ENCODE measurements at places on chromosomes 3 and 15.

GRCh38 chr3:170835336-170835735 lies 34.7 kb downstream of the RPL22L1 start:
- no peak for DNase-seq

DNA sequence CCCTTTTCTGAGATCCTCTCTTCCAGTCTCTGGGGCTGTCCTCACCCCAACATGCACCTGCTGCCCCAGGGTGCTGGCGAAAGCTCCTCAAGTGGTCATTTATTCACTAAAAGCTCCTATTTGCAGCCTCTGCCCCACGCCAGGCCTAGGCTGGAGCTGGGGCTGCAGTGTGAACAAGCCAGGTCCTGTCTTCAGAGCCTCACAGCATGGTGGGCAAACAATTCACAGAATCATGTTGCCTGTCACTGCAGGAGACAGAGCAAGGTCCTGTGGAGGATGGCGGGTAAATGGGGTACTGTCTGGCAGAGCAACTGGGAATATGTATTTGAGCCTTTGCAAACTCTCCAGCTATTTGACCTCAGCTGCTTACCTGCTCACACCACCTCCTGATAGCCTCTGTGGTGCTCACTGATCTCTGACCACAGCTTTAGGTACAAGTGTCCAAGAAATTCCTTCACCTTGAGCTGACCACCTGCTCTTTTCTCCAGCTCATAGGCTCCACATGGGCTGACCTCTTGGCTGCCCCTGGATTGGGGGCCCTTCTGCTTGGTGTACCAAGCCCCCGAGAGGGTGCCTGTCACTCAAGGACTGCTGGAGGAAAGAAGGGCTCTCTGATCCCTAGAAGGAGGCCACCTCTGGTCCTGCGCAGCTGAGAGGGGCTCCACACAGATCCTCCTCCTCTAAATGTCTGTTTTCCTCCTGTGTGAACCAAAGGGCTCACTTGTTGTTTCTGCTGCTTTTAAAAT lies 35.6 kb downstream of the AMOTL2 start:
- DNase-seq = no peak

DNA sequence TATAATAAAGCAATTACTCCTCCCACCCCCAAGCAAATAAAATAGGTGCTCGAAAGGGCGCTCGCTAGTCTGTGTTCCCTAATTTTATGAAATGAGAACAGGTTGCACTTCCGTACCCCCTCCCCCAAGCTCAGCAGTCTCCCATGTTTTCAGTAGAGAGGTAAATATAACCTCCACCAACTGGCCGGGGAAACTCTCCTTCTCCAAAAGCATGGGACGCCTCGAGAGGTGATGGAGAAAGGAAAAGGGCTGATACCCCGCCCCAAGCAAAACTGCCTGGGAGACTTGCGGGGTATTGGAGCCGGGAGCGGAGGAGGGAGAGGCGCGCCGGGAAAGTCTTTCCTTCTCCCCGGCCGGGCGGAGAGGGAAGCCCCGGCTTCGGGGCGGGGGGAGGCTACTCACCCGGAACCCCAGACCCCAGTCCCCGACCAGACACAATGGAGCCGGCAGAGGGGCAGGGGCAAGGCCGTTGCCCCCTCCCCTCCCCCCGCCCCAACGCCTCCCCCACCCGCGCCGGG lies 605 bp downstream of the DCUN1D1 start:
- DNase-seq = no peak

DNA sequence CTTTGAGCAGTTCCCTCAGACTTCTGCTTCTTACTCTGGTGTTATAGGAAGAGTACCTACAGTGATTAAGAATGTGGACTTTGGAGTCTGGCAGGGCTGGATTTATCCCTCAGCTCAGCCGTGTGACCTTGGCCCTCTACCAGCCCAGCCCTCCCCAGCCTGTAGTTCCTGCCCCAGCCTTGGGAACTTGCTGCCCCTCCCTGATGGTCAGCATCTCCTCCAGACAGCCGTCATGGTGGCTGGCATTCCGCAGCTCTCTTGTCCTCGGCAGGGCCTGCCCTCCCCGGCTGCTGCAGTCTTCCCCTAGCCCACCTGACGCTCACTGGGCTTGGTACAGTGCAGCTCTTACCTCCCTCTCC lies 21.9 kb upstream of the CPNE9 start:
- no peak for DNase-seq

- DNase-seq = no peak
Measured at GRCh38 chr3:71858503-71859122, 73.7 kb upstream of the PROK2 start.

DNA sequence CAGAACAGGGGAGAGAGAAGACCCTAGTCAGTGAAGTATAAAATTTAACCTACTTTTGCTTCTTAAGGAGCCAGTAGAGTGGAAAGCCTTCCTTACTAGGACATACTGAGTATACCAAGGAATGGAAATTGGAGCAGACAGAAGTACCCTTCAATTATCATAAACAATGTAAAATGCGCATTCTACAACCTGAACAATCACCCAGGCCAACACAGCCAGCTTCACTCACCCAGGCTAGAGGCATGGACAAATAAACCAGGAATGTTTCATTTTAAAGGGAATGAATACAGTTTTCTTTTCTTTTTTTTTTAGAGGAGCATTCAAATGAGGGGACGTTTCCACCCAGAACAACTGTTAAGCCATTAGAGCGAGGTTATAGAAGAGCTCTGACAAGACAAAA lies 41.9 kb upstream of the PLXND1 start:
- no peak for DNase-seq

- DNase-seq = no peak
Measured at GRCh38 chr15:65690778-65691177, 69.0 kb downstream of the SLC24A1 start.

- DNase-seq = no peak
Measured at GRCh38 chr3:48715174-48715800, 1.7 kb downstream of the IP6K2 start.

DNA sequence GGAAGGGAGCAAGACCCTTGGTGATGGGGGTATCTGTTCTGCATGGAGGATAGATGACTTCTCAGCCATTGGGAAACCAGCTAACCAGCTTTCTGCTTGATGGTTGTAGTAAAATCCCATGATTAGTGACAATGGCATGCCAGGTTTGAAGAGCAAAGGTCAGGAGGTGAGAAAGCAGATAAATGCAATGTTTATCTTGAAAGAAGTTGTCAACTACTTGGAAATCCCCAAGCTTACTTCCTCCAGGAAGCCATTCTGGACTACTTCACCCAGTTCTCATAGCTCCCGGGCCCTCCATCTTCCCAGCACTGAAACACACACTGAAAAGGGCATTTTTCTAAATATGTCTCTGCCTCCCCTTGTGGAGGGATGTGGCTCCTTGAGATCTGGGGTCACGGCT lies 51.3 kb downstream of the SMAD3 start:
- DNase-seq = no peak

DNA sequence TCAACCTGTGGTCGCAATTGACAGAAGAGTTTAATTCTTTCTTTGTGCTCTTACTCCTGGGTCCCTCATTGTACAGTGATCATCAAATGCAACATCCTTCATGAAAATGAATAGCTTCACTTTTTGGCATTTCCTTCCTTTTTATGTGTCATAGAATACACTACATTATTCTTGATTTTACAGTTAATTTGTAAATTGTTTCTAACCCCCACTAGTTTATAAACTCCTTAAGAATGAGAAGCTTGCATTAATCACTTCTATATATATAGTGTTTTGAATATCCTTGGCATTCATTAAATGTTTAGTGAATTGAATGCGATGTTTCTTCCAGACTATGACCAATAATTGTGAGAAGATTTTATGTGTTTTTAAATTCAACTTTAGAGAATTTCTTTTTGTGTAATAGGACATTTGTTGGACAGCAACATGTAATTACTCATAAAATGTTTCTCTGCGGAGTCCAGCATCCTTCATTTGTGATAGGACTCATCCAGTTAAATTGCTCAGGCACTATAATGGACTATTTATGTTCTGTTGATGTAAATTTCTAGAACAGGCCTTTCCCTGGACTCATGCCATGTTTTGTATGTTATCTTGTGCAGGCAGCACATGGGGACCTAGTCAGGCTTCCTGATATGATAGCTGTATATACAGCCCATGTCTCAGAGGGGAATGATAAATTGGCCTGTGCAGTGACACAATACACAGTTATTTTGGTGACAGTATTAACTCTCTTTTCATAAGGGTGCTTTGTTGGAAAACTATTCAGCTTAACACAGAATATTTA lies 51.3 kb downstream of the MBNL1 start:
- DNase-seq = no peak

DNA sequence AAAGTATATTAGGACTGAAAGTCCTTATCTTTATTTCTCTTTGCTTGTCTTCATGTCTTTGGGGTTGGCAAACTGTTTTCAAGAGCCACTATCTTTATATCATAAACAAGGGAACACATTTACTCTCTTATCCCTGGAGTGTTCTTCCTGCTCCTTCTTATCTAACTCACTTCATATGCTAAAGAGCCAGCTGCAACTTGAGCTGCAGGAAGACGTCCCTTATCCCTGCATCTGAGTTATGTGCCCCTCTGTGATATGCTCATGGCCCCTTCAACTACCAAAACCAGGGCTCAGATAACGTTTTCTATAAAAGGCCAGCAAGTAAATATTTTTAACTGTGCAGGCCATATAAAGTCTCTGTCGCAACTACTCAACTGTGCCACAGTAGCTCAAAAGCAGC lies 137.0 kb upstream of the CRBN start:
- no peak for DNase-seq

- no peak for DNase-seq
Measured at GRCh38 chr3:72129501-72130094, 344.6 kb upstream of the PROK2 start.

GRCh38 chr15:70526221-70526973 lies 237.0 kb downstream of the UACA start:
- DNase-seq = no peak

GRCh38 chr15:48842501-48842900 lies 31.6 kb upstream of the CEP152 start:
- no peak for DNase-seq

GRCh38 chr3:123153125-123154019 lies 48.4 kb upstream of the SEC22A start:
- DNase-seq = no peak

- no peak for DNase-seq
Measured at GRCh38 chr3:19221081-19221480, 72.8 kb downstream of the KCNH8 start.

- no peak for DNase-seq
Measured at GRCh38 chr3:139308560-139308959, 35.3 kb upstream of the MRPS22 start.

DNA sequence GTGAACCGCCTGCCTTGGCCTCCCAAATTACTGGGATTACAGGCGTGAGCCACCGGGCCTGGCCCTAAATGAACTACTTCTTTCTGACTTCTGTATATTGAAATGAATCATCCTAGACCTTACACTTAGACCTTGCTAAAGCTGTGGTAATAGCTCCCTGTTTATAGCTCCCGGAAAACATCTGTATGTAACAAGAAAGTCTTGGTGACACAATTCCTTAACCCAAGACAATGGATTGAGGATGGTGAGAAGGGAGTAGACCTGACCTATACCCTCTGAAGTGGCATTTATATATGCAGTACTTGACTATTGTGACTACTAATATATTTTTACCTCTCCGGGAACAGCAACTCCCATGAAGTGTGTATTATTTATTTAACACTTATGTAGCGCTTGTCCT lies 48.0 kb upstream of the TBL1XR1 start:
- DNase-seq = no peak

- DNase-seq = no peak
Measured at GRCh38 chr3:149992416-149993058, 21.8 kb upstream of the PFN2 start.

All from stimulated activated CD4-positive, alpha-beta T cell treated with anti-CD3 and anti-CD28 coated beads, Interleukin-1b, Interleukin-23, amount 100 ng/mL, for 4 hours (primary cell).